GM03348 (cell line): ENCODE measurements at places on chromosomes 11 and 22.

DNA sequence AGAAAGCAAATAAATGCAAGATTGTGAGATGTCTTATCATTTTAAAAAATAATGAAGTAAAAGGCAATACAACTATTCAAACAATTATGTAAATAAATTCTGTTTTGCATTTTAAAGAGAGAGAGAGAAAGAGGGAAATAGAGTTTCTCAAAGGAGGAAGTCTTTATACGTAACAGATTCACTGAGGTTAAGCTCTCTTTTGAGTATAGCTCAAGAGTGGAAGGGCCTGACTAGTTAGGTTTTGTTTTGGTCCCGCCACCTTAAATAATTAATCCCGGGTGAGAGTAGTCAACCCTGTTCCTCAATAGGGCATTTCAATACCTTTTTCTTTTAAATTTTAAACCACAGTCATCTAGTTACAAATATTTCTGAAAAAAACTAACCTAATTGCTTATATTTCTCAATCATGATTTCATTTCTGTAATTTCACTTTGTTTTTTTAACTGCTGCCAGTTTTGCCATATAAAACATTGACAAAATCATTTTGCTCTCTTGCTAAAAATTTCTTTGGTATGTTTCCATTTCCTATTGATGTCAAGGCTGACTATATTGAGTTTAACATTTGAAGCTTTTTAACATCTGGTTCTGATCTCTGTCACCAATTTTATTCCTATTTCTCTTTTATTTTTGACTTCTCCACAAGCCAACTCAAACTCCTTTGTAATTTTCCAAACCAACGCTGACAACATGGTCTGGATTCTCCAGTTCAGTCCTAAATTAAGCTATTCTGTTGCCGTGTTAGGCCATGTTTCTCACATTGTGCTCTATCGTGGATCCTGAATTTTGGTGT is 10.3 kb downstream of the OR10D3 start:
- DNase-seq: no peak

DNA sequence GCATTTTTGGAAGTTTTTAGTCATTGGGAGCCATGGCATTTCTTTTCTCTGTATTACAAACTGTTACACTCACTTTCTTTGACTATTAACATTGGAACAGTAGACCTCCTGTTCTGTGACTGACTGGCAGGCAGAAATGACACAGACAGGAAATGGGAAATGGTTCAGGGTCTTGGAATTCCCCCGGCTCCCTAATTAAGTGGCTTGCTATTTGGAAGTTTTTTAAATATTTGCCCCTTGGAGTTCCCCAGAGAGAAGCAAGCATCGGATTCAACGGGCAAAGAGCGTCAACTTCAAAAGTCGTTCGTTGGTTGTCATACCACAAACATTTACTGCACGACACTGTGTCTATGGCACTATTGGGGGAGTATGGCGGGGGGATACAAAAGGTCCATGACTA is 1.1 kb upstream of the BIRC2 start:
- peak; percentile 13 for DNase-seq

GRCh38 chr11:86497310-86497709 is 122.6 kb downstream of the CCDC81 start:
- peak; percentile 70 for DNase-seq

GRCh38 chr11:3904228-3904627 is 48.8 kb downstream of the STIM1 start:
- DNase-seq: no peak

GRCh38 chr11:6357222-6357621 is 33.1 kb upstream of the SMPD1 start:
- DNase-seq: peak; percentile 84

DNA sequence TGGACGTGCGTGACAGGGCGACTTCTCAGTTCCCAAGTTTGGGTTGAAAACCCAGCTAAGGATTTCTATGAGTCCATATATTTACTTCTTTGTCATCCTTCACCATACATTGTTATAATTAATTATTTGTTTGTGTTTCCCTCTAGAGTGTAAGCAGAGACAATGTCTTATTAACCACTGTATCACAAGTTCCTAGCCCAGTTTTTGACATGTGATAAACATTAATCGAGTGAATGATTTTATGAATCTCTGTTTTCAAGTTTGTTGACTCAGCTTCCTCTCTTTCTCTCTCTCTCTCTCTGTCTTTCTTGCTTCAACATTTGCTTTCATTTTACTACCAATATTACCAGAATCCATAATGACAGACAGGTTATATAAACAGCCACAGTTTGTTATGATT is 1259.6 kb upstream of the TENM4 start:
- DNase-seq: no peak

DNA sequence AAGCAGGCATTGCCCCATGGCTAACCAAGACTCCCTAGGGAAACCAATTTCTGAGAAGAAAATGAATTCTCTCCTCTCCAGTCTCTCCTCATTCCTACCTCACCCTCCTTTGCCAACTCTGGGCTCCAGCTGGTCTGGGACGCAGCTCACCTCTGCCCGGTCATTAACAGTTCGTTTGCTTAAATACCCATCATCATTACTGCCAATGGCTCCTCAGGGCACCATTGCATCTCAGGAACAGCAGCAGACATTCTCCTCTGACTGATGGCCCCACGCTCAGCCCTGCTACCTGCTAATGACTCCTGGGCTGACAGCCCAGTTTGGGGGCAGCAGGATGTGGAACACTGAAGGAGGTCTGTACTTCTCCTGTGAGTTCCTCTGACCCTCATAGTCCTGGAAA is 462.0 kb downstream of the INSC start:
- no peak for DNase-seq

DNA sequence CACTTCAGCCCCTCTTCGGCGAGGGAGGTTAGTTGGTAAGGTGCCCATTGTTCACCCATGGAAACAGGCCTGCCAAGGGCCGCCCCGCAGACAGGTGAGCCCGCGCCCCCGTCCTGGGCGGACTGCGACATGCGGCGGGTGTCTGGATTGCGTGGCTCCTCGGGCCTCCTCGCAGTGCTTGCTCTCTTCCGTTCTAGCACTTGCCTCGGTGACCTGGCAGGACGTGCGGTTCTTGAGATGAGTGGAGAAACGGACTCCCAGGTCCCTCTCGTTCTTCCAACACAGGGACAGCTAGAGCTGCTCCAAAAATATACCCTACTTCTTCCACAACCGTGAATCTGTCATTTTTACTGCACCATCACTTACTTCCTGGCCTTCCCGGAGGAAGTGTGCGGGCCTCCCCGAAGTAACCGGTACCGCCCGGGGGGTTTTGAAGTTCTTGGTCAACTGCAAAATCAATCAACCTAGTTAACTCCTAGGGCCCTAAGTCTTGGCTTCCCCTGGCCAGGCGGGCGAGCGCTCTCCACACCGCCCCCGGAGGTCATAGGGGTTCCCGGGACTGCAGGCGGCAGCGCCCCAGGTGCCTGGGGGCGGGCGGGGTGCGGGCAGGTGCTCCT is 745 bp upstream of the ZBTB44 start:
- DNase-seq: no peak

DNA sequence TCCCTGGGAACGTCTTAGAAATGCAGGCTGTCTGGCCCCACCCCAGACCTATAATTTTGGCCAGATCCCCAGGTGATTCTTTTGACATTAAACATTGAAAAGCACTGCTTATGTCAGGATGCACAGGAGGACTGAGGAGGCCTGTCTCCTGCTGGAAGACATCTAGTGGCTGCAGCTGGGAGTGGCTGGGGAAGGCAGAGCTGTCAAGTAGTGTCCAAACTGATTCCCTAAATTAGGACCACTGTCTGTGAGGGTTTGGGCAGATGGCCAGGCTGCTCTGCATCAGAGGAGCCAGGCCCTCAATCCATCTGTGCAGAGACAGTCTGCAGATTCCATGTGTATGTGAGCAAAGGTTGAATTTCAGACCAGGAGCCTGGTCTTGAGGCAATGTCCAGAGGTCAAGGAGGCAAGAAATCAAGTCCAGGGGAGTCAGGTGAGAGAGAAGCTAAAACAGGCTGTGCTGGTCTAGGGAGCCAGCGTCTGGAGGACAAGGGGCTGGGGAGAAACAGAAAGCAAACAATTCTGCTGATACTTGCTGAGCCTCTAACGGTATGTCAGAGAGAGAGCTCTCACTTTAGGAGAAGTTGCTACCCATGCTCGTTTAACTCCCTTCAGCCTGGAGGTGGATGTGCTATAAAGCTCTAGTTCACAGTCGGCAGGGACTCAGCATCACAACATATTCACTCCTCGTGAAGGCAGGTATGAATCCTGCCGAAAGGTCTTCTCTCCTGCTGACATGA is 15.3 kb upstream of the SYTL2 start:
- DNase-seq: peak; percentile 70

DNA sequence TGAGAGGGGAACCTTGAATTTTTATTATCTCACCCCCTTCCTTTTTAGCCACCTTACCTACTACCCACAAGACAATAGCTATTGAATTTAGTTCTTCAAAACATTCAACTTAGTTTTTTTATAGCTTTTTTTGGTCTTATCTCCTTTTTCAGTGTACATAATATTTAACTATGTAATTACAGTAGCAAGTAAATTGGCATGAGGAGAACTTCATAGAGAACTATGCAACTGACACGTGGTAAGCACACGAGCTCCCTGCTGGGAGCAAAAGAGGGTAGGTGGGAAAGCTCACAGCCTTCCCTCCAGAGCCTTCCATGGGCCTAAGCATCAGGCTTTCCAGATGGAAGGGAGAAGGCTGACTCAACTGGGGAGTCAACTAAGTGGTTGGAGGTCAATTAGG is 22.1 kb upstream of the ZDHHC13 start:
- DNase-seq: no peak

GRCh38 chr11:113090716-113091480 is 129.7 kb downstream of the NCAM1 start:
- no peak for DNase-seq

GRCh38 chr11:112554586-112554985 is 293.9 kb upstream of the PLET1 start:
- DNase-seq: peak; percentile 40

- DNase-seq: no peak
These were observed 21.2 kb downstream of the BLID start for GRCh38 chr11:122094836-122095235.

- DNase-seq: peak; percentile 35
These were observed 307.5 kb upstream of the ZC3H12C start for GRCh38 chr11:109785714-109786113.

DNA sequence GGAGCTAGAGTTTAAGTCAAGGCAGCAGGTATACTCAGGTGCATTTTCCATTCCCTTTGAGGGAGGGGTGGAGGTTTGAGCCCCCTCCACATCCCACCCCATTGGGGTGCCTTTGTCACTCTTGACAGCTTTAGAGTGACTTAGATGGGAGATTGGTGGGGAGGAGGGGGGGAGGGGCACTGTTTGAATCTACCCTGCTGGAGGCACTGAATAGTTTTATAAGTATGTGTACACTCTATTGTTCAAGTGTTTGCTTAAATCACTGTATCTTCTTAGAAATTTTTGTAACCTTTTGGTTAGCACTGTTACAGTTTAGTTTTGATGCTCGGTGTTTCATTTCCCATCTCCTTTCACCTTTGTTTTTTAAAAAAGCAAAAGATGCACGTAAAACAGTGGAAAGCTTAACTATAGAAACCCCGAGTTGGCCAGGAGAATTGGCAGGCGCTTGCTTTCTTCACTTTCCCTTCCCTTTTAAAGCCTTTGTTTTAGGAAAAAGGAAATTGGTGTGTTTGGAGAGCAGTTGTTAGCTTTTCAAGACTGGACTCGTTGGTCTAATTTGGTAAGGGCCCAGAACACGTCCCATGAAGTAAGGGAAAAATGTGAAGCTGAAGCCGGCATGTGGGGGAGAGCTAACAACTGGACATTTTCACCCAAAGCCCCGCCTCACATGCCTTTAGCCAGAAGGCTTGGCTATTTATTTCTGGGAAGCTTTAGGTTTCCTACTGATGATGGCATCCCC is 42.8 kb downstream of the TNRC6B start:
- DNase-seq: no peak

DNA sequence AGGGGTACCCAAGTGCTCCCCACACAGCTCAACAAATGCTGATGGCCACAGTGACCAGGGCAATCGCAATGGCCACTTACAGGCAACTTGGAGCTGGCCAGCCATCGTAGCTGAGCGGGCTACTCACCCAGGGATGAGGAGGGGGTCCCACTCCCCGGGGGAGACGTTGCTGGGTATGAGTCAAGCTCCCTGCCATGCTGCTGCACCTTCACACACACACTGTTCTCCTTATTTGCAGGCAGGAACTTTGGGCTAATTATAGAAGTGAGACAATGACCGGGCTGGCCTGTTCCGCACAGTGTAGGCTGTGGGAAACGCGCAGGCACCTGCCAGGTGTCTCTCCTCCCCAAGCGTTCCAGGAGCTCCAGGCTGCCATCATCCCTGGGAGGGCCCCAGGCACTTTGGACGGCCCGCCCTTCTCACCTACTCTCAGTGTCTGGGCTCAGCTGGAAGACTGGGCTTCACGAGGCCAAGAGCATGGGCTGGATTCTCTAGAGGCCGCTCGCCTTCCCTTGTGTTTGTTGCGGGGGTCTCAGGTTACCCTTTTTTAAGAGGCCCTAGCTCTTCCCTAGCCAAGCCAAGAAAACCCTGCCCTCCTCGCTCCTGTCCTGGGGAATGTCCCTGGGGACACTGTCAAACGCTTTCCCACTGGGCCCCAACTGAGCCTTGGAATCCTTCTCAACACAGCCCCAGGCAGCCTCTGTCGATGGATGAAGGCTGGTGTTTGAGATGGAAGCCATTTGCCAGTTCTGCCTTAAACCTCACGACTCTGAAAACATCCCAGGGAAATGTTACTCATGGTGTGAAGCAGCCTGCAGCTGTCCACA is 73.0 kb downstream of the RTL6 start:
- no peak for DNase-seq

- DNase-seq: peak; percentile 72
These were observed 2.1 kb downstream of the NRIP3 start for GRCh38 chr11:9001736-9002135.

- DNase-seq: no peak
These were observed 158.2 kb downstream of the TTC28 start for GRCh38 chr22:28521451-28521850.

GRCh38 chr11:64784813-64785581 is 6.7 kb upstream of the SF1 start:
- DNase-seq: no peak
